Suppressor macrophage treated with lipopolysaccharide for 1 hour (primary cell): ENCODE measurements at places on chromosomes 4 and X.
A peak's percentile ranks its signal among the peaks of the same experiment; 100 is the strongest.

DNA sequence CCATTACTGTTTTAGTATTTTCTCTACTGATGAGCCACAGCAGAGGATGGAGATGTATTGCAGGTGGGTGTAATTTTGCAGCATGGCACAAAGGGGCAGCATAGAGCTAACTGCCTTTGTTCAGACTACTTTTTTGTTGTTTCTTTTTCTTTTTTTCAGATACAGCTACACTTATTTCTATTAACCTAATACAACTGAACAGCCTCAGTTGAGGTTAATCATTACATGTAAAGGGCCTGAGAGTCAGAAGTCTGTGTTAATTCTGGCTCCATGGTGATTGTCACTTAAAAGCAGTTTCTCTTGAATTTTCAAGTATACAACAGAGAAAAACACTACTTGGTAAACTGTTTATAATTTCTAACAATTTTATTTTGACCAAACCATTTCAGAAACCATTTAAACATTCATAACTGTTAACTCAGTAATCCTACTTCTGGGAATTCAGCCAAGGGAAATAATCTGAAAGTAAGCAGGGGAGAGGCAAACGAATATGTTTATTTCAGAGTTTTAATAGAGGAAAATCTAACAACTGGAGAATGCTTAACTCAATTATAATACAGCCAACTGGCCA lies 13.9 kb upstream of the PPEF2 start:
- peak; percentile 28 for DNase-seq

DNA sequence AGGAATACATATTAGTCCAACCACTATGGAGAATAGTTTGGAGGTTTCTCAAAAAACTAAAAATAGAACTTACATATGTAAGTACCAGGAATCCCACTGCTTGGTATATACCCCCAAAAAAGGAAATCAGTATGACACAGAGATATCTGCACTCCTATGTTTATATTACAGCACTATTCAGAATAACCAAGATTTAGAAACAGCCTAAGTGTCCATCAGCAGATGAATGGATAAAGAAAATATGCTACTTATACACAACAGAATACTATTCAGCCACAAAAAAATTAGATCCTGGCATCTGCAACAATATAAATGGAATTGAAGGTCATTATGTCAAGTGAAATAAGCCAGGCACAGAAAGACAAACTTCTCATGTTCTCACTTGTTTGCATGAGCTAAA lies 27.5 kb upstream of the ABCG2 start:
- no peak for DNase-seq

DNA sequence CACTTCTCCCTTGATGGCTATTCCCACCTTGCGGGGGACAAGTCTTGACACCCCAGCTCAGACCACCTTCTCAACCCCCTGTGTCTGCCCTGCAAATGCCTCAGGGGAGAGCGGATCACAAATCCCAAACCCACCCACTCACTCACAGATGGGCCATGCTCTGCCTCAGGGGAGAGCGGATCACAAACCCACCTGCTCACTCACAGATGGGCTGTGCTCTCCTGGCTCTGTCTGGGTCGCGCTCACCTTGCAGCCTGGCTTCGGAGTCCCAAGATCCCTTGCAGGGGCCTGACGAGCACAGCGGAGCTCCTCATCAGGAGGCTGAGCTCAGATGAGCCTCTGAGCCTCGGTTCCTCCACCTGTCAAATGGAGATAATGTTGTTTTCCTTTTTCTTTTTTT lies 38.6 kb downstream of the HTRA3 start:
- DNase-seq: no peak

DNA sequence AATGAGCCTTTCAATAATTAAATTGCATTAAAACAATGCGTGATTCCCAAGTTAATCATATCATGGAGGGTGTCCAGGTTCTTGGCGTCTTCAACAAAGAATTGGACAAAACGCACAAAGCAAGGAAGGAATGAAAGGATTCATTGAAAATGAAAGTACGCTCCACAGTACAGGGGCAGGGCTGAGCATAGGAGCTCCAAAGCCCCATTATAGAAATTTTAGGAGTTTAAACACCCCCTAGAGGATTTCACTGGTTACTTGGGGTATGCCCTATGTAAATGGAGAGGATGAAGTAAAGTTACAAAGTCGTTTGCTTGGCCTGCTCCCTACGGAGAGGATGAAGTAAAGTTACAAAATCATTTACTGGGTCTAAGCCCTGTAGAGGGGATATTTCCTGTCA lies 1910.4 kb downstream of the C4orf33 start:
- no peak for DNase-seq

GRCh38 chr4:40434126-40434687 lies 99.1 kb downstream of the CHRNA9 start:
- DNase-seq: no peak
